ENCODE measurements at places on chromosomes 7 and 10.

- no peak for DNase-seq
These were observed 3.7 kb upstream of the IL2RA start for GRCh38 chr10:6065835-6066234.

GRCh38 chr10:132377326-132377725 lies 19.7 kb upstream of the PWWP2B start:
- no peak for DNase-seq

DNA sequence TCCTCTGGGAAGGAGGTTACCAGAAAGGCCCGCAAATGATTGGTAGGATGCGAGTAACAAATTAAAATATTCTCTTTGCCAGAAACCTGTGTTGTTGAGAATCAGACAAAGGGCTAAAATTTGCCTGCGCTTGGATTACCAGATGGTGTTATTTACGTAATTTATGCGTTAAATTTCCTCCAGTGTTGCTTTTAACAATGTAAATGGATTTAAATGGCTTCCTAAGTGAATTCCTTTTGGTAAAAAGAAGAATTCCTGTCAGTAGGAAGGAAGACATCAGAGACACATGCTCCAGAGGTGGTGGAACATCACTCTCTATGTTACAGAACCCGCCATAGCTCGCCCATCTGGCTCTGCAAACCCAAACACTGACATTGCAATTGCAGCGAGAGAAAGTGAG lies 520.6 kb downstream of the GALNT17 start:
- DNase-seq: no peak

DNA sequence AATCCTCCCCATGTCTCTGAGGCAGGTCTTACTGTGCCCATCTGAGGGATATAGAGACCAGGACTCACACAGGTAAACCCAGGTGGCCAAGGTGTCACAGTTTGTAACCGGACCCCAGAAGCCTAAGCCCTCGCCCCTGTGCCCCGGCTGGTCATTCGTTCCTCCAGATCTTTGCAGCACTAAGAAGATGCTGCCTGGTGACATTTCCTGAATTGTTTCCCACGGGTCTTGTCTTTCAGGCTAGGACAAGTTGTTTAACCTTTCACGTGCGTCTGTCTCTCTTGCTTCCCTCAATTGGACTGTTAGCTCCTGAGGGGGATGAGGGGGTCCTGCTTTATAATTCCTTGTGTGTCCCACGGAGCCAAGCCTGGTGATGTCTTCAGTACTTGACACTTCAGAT lies 158.0 kb downstream of the KCNMA1 start:
- DNase-seq: no peak

GRCh38 chr7:13111230-13111629 lies 423.8 kb downstream of the ARL4A start:
- no peak for DNase-seq

GRCh38 chr10:114349522-114350215 lies 54.6 kb downstream of the AFAP1L2 start:
- peak; percentile 49 for DNase-seq

DNA sequence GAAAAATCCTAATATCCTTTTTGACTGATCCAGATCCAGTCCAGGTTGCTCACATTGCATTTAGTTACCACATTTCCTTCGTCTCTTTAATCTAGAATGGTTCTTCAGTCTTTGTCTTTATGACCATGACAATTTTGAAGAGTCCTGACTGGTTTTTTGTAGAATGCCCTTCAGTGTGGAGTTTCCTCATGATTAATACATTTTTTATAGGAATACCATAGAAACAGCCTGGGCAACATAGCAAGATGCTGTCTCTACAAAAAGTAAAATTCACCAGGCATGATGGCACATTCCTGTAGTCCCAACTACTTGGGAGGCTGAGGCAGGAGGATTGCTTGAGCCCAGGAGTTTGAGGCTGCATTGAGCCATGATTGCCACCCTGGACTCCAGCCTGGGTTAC lies 285.0 kb upstream of the KAT6B start:
- no peak for DNase-seq

DNA sequence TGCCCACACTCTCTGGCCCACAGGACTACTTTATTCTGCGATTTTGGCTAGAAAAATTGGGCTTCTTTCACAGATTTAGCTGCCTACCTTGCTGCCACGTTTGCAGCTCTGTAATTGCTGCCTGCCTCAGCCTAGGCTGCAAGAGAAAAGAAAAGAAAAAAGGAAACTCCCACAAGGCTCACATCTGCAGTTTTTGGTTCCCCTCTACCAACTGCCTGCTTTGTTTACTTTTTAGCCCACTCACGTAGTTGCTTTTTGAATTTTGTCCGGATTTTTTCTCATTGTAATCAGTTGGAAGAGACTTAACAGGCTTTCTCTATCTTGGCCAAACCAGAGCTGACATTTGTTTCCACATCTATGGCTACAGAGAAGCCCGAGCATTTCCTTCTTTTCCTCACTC lies 24.3 kb downstream of the SUN3 start:
- no peak for DNase-seq

DNA sequence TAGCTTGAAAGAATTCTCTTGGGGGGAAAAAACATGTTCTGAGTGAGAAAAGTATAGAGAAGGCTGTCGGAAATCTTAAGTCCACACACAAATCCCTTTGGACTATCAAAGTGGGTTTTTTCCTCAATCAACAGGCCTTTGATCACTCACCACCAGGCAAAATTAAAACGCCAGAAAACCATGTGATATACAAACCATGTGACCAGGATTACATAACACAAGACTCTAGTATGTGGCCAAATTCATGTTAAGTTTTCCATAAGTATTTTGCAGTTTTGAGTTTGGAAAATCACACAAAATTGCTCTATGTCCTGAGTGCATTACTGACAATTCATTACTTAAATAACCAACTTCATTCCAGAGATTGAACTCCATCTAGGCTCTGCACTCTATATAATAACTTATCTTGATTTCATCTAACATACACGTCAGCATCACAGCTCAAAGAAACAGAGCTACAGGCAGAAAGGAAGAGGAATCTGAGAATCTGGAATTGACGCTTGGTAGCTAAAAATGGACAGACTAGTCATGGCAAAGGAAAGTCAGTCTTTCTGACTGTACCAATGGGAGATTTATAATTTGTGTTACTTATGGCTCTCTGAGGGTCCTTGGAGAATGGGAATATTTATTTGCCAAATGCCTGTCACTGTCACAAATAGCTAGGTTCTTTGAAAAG lies 383.5 kb downstream of the SFMBT2 start:
- no peak for DNase-seq

- DNase-seq: no peak
These were observed 114.1 kb upstream of the WNT16 start for GRCh38 chr7:121214657-121215056.

GRCh38 chr7:34453150-34453549 lies 204.9 kb upstream of the NPSR1 start:
- no peak for DNase-seq

DNA sequence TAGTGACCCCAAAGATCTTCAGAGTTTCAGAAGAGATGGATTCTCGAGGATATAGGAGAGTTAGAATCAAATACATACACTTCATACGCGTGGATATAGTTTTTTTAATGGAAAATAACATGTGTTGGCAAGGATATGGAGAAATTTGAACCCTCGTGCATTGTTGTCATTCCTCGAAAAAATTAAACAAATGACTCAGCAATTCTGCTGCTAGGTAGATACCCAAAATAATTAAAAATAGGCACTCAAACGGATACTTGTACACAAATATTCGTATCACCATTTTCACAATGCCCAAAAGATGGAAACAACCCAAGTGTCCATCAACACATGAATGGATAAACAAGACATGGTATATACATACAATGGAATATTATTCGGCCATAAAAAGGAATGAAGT lies 5.6 kb upstream of the NT5C2 start:
- DNase-seq: no peak

- DNase-seq: no peak
These were observed 114.5 kb downstream of the PLCE1 start for GRCh38 chr10:94108200-94108599.

DNA sequence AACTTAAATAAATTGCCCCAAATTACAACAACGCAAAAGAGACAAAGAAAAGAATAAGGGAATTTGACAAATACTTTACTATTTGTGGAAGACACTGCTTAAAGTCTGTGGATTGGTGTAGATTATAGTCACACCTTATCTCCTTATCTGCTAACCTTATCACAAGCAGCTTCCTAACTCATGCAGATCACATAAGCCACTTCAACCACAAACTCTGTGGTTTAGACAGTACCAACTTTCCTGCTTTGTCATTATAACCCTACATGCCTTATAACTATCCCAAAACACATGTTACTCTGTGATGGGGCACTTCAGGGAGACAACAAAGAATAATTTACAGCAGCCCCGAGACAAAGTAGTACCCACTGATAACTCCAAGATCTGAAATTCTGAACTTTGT lies 41.5 kb upstream of the PPP3CB start:
- no peak for DNase-seq

DNA sequence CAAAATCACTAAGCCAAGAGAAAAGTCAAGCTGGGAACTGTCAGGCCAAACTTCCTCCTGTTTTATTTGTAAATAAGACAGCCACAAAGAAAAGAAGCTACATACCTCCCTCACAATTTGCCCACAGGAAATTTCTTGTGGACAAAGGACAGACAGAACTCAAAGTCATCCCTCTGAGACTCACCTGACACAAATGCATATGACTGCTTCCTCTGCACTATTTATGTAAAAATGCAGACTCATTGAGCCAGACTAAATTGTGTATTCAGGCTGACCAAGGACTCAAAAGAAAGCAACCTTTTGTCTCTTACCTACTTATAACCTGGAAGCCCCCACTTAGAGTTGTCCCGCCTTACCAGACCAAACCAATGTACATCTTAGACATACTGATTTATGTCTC lies 11.8 kb downstream of the TOMM7 start:
- no peak for DNase-seq

- no peak for DNase-seq
These were observed 126.4 kb upstream of the GHITM start for GRCh38 chr10:84012831-84013458.

GRCh38 chr10:101031796-101032636 lies 982 bp downstream of the SFXN3 start:
- peak; percentile 85 for DNase-seq

- DNase-seq: peak; percentile 25
These were observed 25.0 kb downstream of the YKT6 start for GRCh38 chr7:44225566-44226395.

DNA sequence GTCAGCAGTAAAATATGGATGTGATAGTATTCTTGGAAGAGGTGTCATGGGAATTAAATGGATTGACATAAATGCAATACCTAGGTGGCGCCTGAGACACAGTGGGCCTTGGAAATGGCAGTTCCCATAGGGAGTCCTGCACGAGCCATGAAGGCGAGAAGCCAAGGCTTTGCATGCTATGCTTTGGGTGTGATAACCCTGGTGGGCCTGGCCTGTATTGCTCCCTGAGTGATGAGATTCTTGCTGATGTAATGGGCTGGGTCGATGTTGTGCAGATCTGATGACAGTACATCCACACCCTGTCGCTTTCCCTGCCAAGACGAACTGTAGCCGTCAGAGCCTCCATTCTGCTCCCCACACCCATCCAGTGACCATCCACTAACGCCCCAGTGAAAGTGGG lies 46.4 kb downstream of the CREB5 start:
- no peak for DNase-seq

DNA sequence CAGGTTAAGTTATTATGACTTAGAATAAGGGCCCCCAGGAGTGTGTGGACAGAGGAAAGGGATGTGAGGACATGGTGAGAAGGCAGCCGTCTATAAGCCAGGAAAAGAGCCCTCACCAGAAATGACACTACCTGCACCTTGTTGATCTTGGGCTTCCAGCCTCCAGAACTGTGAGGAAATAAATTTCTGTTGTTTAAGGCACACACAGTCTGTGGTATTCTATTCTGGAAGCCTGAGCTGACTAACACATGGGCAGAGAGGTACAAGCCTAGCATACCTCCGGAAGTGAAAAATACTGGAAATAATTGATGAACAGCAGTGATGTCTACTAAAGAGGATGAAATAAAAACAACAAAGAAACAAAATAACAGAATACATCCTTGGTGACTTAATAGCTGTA lies 46.1 kb upstream of the GRB10 start:
- no peak for DNase-seq

GRCh38 chr10:130687566-130687965 lies 551.4 kb downstream of the GLRX3 start:
- DNase-seq: no peak

DNA sequence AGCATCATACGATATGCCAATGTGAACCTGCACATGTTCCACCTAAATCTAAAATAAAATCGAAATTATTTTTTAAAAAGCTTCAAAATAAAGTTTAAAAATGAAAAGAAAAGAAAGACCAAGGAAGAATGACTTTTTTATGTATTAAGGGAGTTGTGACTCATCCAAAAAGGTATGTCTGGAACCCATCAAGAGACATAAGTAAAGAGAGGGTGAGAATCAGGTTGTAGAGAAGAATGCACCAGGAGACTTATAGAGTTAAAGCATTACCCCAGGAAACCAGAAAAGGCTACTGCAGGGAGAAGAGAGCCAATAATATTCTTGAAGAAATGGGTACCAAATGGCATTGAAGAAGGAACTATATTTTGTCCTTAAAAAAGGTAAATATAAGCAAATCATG lies 69.8 kb downstream of the CTTNBP2 start:
- no peak for DNase-seq

- DNase-seq: no peak
These were observed 49.2 kb downstream of the CHST3 start for GRCh38 chr10:72013202-72013945.

DNA sequence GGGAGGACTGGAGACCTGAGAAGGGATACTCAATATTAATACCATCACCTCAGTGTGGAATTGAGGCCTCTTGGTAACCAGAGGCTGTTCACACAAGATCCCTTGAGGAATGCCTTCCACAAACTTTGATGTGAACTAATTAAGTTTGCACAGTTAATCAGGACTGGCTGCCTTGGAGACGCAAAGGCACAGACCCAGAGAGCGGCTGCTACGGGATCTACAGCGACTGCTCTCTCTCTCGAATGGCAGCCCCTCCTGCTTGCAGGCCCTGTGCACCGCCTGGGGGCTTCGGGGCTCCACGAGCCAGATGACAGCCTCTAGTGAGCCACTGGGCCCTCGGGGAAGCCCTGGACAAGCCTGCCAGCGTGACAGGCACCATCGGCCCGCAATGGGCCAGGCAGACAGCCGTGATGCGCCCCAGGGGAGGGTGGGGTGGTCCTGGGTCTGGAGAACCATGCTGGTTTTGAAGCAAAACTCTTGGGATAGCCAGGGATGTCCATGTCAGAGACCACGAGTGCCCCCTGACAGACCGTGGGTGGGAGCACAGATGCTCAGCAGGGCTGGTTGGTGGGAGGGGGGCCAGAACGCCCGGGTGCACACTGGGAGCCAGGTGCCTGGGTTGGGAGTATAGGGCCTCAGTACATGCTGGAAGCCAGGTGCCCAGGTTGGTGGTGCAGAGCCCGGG lies 195.6 kb downstream of the ELFN1 start:
- no peak for DNase-seq

DNA sequence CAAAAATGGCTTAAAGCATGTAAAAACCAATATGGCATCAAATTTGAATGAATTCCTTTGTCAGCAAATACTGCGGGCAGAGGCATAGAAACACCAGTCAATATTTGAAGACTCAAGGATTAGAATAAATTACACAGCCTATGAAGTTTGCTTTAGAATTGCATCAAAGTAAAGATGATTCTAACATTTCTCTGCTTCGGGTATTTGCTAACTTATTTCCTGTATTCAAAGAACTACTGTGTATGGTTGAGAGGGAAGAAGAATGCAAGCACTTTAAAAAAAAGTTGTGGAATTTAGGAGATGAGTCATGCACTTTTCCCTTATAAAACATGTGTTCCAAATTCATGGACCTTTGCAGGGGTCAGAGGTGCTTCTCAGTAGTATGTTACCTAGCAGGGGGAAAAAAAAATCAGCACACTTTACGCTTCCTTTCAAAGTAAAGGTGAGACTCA lies 90.1 kb downstream of the PIP4K2A start:
- DNase-seq: no peak

Measured in right kidney (tissue), 9 donors.